ENCODE measurements at places on chromosomes 12 and 14.

DNA sequence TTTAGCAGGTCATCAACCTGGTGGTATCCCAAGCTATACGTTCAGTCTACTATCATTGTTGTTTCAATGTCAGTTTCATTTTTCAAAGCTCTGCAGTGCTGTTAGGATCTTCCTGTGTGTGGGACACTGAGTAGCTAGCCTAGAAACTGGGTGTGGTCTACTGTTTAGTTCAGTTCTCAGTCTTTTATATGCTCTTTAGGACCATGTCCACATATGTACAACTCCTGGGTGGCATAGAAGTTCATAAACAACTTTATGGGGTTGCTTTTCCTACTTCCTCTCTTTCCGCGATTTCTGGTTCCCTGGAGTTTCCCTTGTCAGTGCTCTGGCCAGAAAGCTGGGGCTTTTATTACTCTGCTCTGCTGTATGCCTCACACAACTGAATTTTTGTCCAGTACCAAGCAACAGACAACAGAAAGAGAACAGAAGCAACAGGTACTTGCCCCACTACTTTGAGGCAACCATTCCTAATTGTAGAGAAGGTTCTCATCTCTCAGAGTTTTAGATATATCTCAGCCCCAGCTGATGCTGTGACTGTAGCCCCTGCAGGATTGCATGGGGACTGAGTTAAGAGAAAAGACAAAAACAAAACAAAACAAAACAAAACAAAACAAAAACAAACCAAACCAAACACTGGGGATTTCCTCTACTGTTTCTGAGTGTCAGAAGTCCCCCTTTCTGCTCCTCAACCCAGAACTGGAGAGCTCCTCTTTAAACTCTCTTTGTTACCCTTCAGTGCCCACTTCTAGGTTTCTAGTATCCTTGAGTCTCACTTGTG, 30.3 kb downstream of the MIS18BP1 start:
- no peak for DNase-seq

DNA sequence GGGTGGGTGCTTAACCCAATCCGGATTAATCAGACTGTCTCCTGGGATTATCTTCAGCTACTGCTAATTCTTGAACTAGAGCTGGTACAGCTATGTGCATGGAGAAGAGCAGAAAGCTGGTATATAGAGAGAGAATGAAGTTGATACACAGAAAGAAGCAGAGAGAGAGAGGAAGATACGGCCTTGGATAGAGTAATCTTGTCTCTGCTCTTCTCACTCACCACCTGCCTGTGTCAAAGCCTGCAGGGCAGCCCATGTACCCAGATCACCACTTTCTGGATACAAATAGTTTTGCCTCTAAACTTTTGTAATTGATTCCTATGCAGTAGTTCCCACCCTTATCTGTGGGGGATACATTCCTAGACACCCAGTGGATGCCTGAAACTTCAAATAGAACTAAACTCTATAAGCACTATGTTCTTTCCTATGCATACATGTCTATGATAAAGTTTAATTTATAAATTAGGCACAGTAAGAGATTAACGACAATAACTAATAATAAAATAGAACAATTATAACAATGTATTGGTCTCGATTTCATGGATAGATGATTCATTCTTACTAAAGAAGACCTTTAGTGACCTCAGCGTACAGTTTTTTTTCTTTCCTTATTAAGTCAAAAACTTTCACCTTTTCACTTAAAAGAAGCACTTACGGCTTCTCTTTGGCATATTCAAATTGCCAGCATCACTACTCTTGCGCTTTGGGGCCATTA, 45.5 kb downstream of the YEATS4 start:
- DNase-seq, result no peak

- DNase-seq, result no peak
Observed at GRCh38 chr12:125185740-125186470, 120.7 kb downstream of the AACS start.

- DNase-seq, result no peak
Observed at GRCh38 chr12:48775991-48776649, 12.8 kb downstream of the ADCY6 start.
